Activated effector memory CD4-positive, alpha-beta T cell treated with Interleukin-2 at 50 U/mL for 16 hours (primary cell): ENCODE measurements at places on chromosomes 11 and 22.

- no peak for DNase-seq
These were observed 804 bp downstream of the ACER3 start for GRCh38 chr11:76861490-76861953.

DNA sequence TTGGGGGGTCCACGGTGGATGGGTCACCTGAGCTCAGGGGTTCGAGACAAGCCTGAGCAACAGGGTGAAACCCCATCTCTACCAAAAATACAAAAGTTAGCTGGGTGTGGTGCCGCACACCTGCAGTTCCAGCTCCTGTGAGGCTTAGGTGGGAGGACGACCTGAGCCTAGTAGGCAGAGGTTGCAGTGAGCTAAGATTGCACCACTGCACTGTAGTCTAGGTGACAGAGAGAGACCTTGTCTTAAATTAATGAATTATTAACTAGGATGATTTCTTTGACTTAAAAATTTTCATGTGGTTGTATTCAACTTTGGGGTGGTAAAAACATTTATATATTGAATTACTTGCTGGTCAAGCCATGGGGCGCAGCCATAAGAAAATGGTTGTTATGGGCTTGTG lies 33.9 kb downstream of the CCDC83 start:
- no peak for DNase-seq

DNA sequence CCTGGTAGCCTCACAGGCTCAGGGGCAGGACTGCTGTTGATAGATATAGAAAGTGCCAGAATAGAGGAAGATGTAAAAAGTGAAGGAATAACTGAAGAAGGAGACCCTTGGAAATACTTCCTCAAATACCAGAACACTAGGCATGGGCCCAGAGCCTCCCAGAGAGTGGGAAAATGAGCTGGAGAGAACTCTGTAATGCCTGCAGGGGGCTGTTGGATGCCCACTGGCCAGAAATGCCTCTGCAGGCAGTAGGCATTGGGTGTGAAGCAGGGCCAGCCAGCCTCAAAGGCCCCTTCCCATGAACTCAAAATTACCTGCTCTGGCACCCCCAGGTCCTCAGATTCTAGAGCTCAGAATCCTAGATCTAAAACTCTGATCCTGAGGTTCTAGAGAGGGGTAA lies 15.1 kb downstream of the P2RY2 start:
- no peak for DNase-seq

DNA sequence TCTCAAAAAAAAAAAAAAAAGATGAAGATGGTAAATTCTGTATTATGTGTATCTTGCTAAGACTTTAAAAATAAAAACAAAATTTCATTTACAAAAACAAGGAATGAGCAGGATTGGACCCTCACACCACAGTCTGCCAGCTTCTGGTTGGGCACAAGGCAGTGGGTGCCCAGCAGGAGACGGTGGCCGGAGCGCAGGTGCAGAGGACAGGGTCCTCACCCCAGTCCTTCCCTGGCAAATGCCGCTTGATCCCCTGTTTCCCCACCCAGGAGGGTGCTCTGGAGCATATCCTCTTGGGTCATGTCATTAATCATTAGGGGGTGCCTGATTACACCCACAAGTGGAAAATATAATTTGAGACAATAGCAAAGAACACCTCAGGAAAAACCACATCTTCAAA lies 31.2 kb downstream of the SHANK2 start:
- DNase-seq: no peak

GRCh38 chr11:109150581-109150980 lies 271.4 kb upstream of the C11orf87 start:
- no peak for DNase-seq

GRCh38 chr11:534396-535209 lies 773 bp downstream of the HRAS start:
- DNase-seq: peak; percentile 8

- no peak for DNase-seq
These were observed 76.8 kb upstream of the VPREB1 start for GRCh38 chr22:22167791-22168189.

- DNase-seq: no peak
These were observed 1383.3 kb downstream of the TBC1D22A start for GRCh38 chr22:48145738-48146137.

- DNase-seq: no peak
These were observed 853 bp downstream of the HTATIP2 start for GRCh38 chr11:20364341-20364792.

- no peak for DNase-seq
These were observed 784 bp upstream of the SLC43A3 start for GRCh38 chr11:57427727-57428082.

DNA sequence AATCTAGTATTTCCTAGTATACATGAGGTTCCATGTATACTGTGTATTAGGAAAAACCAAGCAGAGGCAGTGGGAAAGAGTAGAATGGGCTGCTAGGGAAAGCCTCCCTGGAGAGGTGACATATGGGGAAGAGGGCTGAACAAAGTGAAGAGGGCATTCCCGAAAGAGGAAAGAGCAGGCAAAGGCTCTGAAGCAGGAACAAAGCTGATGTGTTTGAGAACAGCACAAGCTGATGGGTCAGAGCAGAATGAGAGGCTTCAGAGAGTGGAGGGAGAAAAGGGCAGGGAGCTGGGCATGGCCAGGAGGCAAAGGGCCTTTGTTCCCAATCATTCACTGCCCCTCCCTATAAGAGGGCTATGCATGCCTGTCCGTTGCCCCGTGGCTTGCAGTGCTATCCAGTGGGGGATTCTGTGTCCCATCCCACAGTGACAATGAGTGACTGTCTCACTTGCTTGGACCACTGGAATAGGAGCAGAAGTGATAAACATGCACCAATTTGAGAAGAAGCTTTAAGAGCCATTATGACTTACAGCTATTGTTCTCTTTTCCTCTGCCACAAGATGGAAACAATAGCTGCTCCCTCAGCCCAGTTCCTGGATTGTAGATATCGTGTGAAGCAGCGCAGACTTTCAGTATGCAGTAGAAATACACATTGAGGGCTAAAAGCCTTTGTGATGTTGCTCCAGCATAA lies 39.6 kb downstream of the GALNT18 start:
- DNase-seq: no peak

GRCh38 chr11:119602745-119603373 lies 126.1 kb downstream of the NECTIN1 start:
- DNase-seq: no peak

GRCh38 chr11:113546757-113547507 lies 71.7 kb upstream of the DRD2 start:
- no peak for DNase-seq

GRCh38 chr11:44873537-44873936 lies 77.1 kb downstream of the TP53I11 start:
- DNase-seq: no peak

- no peak for DNase-seq
These were observed 494 bp downstream of the ZDHHC5 start for GRCh38 chr11:57668434-57668782.

- no peak for DNase-seq
These were observed 15.5 kb upstream of the NNMT start for GRCh38 chr11:114280696-114281095.

DNA sequence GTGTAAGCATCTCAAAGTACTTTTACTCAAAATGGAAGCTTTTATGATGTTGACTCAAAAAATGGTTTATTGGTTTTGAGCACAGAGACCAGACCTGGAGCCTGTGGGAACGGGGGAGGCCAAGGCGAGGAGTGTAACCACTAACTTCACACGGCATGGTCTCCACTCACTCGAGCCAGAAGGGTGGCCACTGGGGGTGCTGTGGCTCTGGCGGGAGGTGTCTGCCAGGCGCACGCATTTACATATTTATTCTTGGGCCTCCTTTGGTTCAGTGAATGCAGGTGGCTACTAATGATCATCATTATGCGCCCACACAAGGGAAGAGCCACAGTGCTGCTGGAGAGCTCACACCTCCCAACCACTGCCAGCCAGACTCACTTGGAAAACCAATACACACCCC lies 64.6 kb downstream of the FLRT1 start:
- no peak for DNase-seq

DNA sequence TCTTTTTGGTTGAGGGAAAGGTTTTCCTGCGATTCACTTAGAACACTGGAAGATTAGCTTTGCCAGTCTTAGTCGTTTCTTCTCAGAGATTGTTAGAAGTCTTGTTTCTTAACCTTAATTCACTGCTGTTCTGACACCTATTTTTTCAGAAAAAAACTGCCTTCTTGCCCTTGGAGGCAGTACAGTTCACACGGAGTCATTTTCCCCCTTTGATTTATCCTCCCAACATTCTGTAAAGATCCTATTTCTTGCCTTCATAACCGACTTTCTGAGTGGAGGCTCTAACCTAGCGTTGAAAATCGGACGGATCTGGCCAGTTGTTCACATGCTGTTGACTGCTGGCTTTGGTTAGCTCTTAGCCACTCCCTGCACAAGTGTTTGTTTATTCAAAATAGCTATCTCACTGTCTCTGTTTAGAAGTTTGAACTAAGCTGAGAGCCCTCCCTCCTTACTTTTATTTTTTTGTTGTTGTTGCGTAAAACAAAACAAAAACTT lies 737 bp downstream of the BCL2L13 start:
- DNase-seq: no peak

DNA sequence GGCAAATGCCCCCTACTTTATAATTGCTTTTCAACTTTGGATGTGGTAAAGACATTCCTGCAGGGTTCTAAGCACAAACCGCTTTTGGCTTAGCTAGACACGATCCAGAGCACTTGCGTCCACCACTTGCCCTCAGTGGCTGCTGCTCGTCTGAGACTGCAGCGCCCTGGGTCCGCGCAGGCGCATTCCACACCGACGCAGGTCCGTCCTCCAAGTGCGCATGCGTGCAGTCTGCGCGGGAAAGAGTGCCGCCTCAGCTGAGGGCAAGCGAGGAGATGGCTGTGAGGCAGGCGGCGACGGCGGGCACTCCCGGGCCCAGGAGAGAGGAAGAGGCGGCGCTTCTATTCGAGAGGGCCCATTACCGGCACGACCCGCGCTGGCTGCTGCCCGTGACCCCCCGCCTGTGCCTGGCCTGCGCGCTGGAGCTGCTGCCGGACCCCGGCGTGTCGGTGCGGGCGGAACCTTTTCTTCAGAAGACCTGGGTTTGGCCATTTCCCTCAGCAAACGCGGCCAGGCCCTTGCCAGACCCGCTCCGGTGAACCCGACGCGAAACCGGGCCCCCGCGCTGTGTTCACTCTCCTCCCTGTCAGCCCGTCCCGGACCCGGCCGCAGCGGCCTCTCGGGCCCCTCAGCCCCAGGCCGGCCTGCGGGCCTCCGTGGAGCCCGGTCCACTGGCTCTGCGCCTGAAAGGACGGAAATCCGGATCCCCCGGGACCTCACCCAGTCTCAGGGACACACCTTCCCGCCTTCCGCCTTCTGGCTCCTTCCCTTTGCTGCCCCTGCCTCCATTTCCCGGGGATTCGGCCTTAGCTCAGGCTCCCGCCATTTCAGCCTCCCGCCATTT lies at the start of gene MEI1:
Gene MEI1, plus strand, starts transcription at position 240 of the 844 bp plus-strand sequence. Its CDS starts 36 bp downstream, at position 276.
- peak; percentile 84 for DNase-seq

GRCh38 chr11:18361154-18361553 lies 33.2 kb upstream of the LDHA start:
- DNase-seq: no peak

- DNase-seq: no peak
These were observed 232.6 kb downstream of the FAT3 start for GRCh38 chr11:92457250-92457649.

GRCh38 chr22:34902335-34902734 lies 163.6 kb upstream of the ISX start:
- no peak for DNase-seq

DNA sequence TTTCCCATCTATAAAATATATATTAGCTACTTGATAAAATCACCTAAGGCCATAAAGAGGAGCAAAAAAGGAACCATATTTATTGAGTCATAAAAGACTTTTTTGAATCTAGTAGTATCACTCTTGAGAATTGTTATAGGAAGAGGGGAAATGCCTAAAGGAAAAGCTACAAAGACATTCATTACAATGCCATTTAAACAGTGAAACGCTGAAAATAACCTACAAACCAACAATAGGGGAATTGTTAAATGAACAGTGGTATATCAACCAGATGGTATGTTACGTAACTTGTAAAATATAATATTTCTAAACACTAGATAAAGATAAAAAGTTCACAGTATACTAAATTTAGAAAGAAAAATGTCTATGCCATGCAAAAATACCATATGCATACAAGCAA lies 47.5 kb downstream of the FAM181B start:
- DNase-seq: no peak

DNA sequence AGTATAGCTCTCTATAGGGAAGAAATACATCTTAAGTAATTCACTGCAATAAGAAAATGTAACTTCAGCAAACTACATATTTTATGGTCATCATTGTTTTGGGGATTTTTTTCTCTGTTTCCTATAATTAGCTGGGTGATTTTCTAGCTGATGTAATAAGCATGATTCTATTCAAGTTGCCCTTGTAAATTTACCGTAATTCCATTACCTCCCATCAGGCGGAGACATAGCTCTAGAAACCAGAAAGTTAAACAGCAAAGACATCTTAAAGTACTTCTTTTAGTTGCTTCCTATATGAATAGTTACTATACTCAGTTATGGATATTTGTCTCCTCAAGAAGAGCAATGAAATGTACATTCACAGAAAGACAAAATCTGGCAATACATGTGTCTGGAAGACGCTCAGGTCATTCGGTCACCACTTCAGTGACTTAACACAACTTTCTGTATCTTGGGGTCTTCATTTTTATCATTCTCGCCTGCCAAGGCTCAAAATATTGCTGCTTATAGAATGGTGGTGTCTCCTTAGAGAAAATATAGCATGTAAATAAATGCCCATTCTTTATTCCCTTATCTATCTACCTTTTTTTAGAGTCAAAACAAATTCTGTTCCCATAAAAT lies 239.9 kb upstream of the ZC3H12C start:
- DNase-seq: no peak

GRCh38 chr11:21534288-21534687 lies 658.6 kb upstream of the ANO5 start:
- no peak for DNase-seq

GRCh38 chr11:46674463-46675287 lies 25.7 kb downstream of the ARHGAP1 start:
- DNase-seq: peak; percentile 14

DNA sequence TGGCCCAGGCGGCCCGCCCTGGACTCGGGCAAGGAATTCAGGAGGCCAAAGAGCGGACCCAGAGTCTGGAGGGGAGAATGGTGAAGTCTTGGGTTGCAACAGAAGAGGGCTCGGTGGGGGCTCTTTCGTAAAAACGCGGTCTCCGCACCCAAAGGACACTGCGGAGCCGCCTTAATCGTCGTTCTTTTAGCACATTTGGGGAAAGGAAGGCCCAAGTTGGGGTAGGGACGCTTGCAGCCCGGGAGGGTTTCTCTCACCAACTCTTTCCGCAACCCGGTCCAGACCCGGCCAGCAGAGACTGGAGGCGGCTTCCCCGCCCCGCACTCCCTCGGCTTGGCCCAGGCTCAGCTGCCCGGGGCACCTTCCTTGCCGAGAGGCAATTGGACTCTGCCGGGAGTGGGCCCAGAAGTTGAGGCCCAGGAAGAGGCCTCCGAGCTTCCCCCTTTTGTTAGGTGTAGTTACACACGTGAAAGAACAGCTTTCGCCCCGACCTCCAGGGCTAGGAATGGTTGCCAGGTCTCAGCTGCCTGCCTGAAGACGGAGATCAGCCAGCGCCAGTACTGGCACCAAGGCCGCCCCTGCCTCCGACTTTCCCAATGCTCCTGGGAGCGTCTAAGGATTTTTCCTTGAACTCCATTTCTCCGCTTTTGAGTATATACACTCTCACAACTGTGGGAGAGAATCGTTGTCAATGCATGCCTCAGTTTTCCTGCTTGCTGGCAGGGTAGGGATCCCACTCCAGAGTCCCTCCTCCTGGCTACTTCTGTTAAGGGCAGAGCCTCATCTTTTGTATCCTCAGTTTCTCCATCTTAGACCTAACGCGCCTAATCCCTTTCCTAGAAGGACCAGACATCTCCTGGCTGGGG lies 3.7 kb downstream of the ALX4 start:
- no peak for DNase-seq
